ENCODE measurements at places on chromosomes 2 and 18.

GRCh38 chr2:2662847-2663356 lies 331.8 kb upstream of the MYT1L start:
- peak; percentile 13 for DNase-seq

GRCh38 chr2:132439703-132440398 lies 23.2 kb downstream of the GPR39 start:
- DNase-seq = peak; percentile 18

GRCh38 chr2:142843731-142844130 lies 33.7 kb upstream of the KYNU start:
- no peak for DNase-seq

DNA sequence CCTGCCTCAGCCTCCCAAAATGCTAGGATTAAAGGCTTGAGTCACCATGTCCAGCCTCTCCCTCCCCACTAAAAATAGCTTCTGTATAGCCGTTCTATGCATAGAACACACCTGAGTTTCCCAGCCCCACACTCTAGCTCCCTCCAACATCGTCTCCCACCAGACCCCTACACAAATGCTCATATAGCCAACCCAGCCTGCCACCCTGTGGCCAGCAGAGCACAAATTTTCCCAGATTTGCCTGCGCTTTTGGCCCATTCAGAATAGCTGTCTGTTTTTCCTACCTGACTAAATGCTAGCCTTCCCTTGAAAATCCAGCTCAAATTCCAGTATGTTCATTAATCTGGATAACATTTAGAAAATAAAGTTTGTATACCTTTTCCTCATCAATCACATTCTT lies 22.8 kb downstream of the TRABD2A start:
- no peak for DNase-seq

GRCh38 chr18:32086881-32087280 lies 4.8 kb upstream of the RNF138 start:
- DNase-seq = no peak
